ENCODE measurements at places on chromosomes 6 and 20.

DNA sequence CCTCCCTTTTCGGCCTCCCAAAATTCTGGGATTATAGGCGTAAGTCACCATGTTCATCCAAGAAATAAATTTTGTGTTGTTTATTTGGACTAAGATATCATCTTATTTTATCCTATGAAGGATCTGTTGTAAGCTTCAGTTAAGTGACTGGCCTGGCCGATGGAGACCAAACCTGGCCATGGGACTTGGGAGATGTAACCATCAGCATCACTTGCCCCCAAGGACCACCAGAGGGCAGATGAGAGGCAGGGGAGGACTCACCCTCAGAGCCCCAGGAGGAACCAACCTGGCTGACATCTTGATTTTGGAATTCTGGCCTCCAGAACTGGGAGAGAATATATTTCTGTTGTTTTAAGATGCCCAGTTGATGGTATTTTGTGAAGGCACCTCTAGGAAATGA, 266.7 kb downstream of the CDH26 start:
- peak; percentile 34 for DNase-seq
- H3K4me3 ChIP-seq: no peak overlapping the region
- H3K27me3 ChIP-seq: no peaks in the 10 kb centered on the region
- H3K4me1 ChIP-seq: peaks cover 6% of the 10 kb centered on the region
- no peaks in the 10 kb centered on the region for H3K36me3 ChIP-seq

DNA sequence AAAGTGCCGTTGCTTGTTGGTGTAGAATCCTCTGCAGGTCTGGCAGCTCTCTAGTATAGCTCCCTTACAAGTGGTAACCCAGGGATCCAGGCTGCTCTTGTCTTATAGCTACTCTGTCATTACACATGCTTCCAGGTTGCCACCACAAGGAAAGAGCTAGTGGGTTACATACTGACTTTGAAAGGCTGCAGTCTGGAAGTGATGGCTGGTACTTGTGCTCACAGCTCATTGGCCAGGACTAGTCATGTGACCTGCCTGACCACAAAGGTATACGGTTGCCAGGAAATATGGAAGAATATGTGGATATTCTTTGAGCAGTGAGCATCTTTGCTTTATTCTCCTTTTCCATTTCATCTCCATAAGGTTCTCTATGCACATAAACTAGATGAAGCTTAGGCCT, 46.0 kb downstream of the RREB1 start:
- peaks cover 6% of the 10 kb centered on the region for H3K36me3 ChIP-seq
- H3K4me3 ChIP-seq: no peak overlapping the region
- H3K27me3 ChIP-seq: no peaks in the 10 kb centered on the region
- H3K4me1 ChIP-seq: peaks cover 46% of the 10 kb centered on the region

- no peaks in the 10 kb centered on the region for H3K4me1 ChIP-seq
- H3K36me3 ChIP-seq: no peaks in the 10 kb centered on the region
- no peak for DNase-seq
- H3K4me3 ChIP-seq: no peak overlapping the region
These were observed 1586.7 kb downstream of the HACE1 start for GRCh38 chr6:103273048-103273447.

DNA sequence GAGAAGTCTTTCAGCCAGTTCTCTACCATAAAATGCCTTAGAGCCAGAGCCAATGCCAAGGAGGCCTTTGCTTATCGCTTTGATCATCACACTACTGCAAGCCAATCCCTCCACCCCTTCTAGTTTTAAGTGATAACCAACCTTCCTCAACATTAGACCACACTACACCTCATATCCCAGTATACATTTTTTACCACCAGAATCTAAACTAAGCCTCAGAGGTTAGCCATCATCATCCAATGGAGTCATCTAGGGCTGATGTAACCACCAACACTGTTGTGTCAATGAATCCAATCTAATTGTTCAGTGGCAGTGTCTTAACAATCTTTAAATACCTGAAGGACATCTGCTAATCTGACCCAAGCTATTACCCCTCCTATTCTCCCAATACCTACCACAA, 6.4 kb downstream of the ZUP1 start:
- no peak for DNase-seq
- no peak overlapping the region for H3K4me3 ChIP-seq
- H3K27me3 ChIP-seq: no peaks in the 10 kb centered on the region
- peaks cover 45% of the 10 kb centered on the region for H3K4me1 ChIP-seq
- no peak overlapping the region for H3K27ac ChIP-seq

GRCh38 chr6:11970114-11970513, 42.0 kb upstream of the HIVEP1 start:
- no peaks in the 10 kb centered on the region for H3K36me3 ChIP-seq
- no peaks in the 10 kb centered on the region for H3K27me3 ChIP-seq
- no peak overlapping the region for H3K27ac ChIP-seq
- DNase-seq: no peak
- no peak overlapping the region for H3K4me3 ChIP-seq

GRCh38 chr6:12749531-12750379, 33.2 kb downstream of the PHACTR1 start:
- no peak overlapping the region for H3K4me3 ChIP-seq
- DNase-seq: no peak
- H3K36me3 ChIP-seq: no peaks in the 10 kb centered on the region
- H3K27me3 ChIP-seq: peaks cover 23% of the 10 kb centered on the region

GRCh38 chr20:44694159-44694558, 21.0 kb upstream of the CCN5 start:
- no peaks in the 10 kb centered on the region for H3K27me3 ChIP-seq
- H3K27ac ChIP-seq: no peak overlapping the region
- DNase-seq: no peak

DNA sequence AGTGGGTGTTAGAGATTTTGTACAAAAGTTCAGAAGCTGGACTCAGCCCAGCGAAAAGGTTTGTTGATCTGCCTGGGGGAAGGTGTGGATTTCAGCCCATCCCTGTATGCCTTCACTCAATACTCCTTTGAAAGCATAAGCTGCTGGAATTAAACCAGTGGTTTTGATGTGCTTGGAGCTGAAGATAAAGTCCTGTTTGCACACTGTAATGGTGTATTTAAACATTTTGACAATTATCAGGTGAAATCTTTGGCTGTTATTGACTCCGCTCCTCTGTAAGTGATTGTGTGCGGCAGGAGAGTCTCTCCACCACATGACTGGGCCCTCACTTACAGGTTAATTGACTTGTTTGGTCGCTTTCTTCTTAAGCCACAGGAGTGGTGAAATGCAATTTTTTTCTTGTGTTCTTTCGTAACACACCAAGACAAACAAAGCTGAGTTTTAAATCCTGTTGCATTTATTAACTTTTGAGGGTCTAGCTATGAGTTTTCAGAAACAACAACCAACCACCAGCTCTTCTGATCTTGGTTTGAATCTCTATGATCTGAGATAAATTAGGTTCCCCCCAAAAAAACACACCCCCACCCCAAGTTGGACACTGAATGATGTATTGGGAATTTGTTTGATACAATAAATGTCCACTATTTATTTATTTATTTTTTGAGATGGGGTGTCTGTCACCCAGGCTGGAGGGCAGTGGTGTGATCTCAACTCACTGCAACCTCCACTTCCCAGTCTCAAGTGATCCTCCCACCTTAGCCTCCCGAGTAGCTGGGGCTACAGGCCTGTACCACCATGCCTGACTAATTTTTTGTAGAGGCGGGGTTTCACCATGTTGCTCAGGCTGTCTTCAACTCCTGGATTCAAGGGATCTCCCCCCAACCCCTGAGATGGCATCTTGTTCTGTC, 46.3 kb upstream of the NCOA3 start:
- DNase-seq: no peak
- H3K27me3 ChIP-seq: no peaks in the 10 kb centered on the region
- peaks cover 42% of the 10 kb centered on the region for H3K4me1 ChIP-seq
- no peak overlapping the region for H3K4me3 ChIP-seq
- H3K36me3 ChIP-seq: no peaks in the 10 kb centered on the region

- no peak for DNase-seq
- peaks cover 5% of the 10 kb centered on the region for H3K27me3 ChIP-seq
- peak overlapping the region; percentile 51 for H3K27ac ChIP-seq
- H3K4me3 ChIP-seq: peak overlapping the region; percentile 38
These were observed 129.0 kb downstream of the EDN3 start for GRCh38 chr20:59429396-59429795.

GRCh38 chr6:18432180-18432579, 45.0 kb downstream of the RNF144B start:
- peaks cover 3% of the 10 kb centered on the region for H3K4me1 ChIP-seq
- no peaks in the 10 kb centered on the region for H3K27me3 ChIP-seq
- H3K27ac ChIP-seq: no peak overlapping the region
- H3K36me3 ChIP-seq: no peaks in the 10 kb centered on the region
- no peak overlapping the region for H3K4me3 ChIP-seq

DNA sequence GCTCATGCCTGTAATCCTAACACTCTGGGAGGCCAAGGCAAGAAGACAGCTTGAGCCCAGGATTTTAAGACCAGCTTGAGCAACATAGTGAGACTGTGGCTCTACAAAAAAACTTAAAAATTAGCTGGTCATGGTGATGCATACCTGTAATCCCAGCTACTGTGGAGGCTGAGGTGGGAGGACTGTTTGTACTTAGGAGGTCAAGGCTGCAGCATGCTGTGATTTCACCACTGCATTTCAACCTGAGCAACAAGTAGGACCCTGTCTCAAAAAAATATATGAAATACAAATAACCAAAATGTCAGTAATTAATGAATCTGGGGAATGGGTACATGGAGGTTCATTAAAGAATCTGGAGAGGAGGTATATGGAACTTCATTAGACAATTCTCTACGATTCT, 9.9 kb downstream of the FKBP5 start:
- no peak overlapping the region for H3K27ac ChIP-seq
- no peak for DNase-seq
- H3K4me1 ChIP-seq: peaks cover 61% of the 10 kb centered on the region
- H3K4me3 ChIP-seq: no peak overlapping the region
- no peaks in the 10 kb centered on the region for H3K27me3 ChIP-seq

DNA sequence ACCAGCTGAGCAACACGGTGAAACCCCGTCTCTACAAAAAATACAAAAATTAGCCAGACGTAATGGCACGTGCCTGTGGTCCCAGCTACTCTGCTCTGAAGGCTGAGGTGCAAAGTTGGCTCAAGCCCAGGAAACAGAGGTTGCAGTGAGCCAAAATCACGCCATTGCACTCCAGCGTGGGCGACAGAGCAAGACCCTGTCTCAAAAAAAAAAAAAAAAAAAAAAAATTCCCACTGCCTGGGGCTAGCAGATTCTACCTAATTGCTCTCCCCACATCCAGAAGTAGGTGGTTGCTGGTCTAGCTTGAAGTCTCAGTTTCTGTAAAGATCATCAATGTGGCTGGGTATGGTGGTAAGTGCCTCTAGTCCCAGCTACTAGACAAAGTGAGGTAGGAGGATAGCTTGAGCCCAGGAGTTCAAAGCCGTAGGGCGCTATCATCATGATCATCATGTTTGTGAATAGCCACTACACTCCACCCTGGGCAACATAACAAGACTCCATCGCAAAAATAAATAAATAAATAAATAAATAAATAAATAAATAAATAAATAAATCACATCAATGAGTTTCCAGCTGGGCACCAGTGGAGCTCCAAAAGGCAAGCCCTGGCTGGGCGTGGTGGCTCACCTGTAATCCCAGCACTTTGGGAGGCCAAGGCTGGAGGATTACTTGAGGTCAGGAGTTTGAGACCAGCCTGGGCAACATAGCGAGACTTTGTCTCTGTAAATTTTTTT, 6.3 kb upstream of the AP5S1 start:
- H3K27me3 ChIP-seq: no peaks in the 10 kb centered on the region
- no peak overlapping the region for H3K4me3 ChIP-seq
- H3K27ac ChIP-seq: peak overlapping the region; percentile 76
- peak; percentile 34 for DNase-seq

GRCh38 chr6:63685446-63686379, 50.1 kb downstream of the PHF3 start:
- H3K4me3 ChIP-seq: no peak overlapping the region
- no peak for DNase-seq
- H3K36me3 ChIP-seq: peaks cover 42% of the 10 kb centered on the region
- H3K27ac ChIP-seq: peak overlapping the region; percentile 5
- H3K4me1 ChIP-seq: peaks cover 6% of the 10 kb centered on the region

GRCh38 chr6:43978473-43979346, 148.5 kb downstream of the MRPL14 start:
- H3K27me3 ChIP-seq: peaks cover 29% of the 10 kb centered on the region
- H3K4me1 ChIP-seq: peaks cover 9% of the 10 kb centered on the region
- no peak overlapping the region for H3K4me3 ChIP-seq
- no peak overlapping the region for H3K27ac ChIP-seq
- no peak for DNase-seq

DNA sequence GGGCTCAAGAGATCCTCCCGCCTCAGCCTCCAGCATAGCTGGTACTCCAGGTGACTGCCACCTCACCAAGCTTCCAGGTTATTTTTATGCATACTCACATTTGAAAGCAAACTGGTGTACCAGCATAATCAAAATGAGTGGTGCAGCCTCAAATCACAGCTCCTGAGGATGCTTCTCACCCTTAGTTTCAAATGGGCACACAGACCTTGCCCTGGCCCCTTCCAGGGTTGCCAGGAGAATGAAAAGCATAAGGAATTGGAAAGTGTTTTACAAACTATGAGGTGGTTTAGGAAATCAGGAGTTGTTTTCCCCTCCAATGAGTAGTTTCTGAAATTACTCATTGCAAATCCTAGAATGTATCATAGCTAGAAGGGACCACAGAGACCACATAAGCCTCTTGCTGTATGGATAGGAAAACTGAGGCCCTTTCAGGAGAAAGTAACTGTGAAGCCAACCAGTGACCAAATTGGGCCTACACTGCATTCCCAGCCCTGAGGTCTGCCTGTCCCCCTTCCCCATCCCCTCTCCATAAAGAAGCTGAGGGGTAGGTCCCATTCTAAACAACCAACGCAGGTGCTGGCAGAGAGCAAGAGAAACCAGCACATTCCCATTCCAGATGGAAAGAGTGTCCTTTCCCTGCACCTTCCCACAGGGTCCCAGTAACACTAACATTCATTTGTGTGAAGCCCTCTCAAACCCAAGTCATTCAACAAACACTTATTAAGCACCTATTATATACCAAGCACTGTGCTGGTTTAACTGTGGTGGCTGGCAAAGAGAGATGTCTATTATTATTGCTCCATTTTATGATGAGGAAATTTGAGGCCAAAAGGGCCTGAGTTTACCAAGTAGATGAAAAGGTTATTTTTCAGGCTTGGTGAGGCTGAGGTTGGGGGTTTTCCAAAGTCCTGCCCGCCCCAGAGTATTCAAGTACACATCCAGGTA, 2.1 kb upstream of the E2F1 start:
- H3K27ac ChIP-seq: peak overlapping the region; percentile 96
- peaks cover 13% of the 10 kb centered on the region for H3K36me3 ChIP-seq
- no peak overlapping the region for H3K4me3 ChIP-seq
- H3K4me1 ChIP-seq: peaks cover 76% of the 10 kb centered on the region

GRCh38 chr6:110357664-110358552, at the start of gene METTL24:
TSS of gene METTL24 (minus strand) at chr6:110358349. CDS start at chr6:110358272, 77 bp downstream.
- H3K36me3 ChIP-seq: no peaks in the 10 kb centered on the region
- DNase-seq: peak; percentile 23
- H3K27ac ChIP-seq: no peak within 1 kb of the TSS
- H3K4me3 ChIP-seq: peak within 1 kb of the TSS; percentile 73
- peaks cover 32% of the 10 kb centered on the region for H3K27me3 ChIP-seq

DNA sequence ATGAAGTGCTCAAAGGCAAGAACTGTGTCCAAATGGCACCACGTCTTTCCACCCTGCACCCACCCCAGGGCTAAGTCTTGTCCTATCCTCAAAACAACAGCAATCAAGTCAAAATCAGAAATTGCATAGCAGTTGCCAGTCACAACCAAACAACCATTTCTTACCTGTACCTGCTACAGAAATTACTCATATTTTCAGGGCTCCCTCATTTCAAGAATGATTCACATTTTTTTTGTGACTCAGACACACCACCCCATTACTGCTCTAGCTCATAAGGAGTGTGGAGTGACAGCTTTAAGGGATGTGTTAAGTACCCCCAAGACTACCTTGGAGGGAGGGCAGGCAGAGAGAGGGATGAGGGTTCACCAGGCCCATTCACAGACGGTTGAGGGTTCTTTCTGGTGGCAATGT, 111.7 kb downstream of the TRERF1 start:
- peaks cover 29% of the 10 kb centered on the region for H3K36me3 ChIP-seq
- H3K27me3 ChIP-seq: no peaks in the 10 kb centered on the region
- no peak overlapping the region for H3K4me3 ChIP-seq
- H3K27ac ChIP-seq: peak overlapping the region; percentile 16
- peaks cover 62% of the 10 kb centered on the region for H3K4me1 ChIP-seq
